ENCODE measurements at places on chromosomes 4 and X.

DNA sequence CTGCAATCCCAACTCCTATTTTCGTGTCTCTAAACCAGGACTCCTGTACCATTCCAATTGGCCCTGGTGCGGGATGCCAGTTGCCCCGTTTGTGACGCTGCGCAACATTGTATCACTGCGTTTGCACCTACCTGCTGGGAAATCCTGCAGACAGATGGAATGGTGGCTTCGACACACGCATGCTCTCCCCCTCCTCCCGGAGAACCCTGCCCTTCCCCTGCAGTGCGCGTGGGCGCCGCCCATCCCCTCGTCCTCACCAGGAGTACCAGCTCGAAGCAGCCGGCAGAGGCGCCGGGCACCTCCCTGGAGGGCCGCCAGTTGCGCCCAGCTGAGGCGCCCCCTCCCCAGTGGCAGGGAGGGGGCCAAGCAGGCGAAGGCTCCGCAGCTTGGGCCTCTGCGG is 1.4 kb downstream of the DGKK start:
- no peak for DNase-seq

GRCh38 chrX:2286731-2287130 is 214.0 kb downstream of the DHRSX start:
- DNase-seq: no peak

DNA sequence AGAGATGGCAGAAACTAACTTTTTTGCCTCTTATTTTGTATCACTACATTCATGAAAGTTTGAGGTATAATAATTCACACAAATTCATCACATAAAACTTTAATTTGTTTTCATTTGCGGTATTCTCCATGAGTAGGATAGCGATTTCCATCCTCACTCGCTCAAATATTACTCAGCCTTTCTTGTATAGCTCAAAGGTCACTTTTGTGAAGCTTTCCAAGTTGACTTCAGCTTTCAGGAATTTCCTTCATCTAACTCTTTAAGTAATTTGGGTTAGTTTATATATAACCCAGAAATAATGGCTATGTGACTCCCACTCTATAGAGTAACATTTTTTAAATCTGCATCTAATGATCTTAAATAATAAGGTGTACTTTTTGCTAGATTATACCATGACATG is 314.4 kb downstream of the IL1RAPL1 start:
- DNase-seq: no peak

DNA sequence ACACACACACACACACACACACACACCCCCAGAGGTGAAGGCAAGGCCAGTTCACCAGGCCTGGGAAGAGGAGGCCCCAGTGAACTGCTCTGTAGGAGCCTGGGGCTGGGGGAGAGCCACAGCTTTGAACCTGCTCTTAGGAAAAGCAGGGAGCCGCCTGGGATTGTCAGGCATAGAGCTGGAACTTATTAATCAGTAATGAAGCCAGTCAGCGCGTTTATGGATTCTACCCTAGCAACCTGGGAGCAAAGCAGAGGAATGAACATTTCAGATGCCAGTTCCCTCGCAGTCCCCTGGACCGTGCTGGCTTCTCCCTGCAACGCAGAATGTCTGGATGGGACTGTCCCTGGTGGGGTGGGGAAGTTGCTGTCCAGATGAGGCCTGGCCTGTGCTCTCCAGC is 45.3 kb upstream of the DDX3X start:
- DNase-seq: no peak

DNA sequence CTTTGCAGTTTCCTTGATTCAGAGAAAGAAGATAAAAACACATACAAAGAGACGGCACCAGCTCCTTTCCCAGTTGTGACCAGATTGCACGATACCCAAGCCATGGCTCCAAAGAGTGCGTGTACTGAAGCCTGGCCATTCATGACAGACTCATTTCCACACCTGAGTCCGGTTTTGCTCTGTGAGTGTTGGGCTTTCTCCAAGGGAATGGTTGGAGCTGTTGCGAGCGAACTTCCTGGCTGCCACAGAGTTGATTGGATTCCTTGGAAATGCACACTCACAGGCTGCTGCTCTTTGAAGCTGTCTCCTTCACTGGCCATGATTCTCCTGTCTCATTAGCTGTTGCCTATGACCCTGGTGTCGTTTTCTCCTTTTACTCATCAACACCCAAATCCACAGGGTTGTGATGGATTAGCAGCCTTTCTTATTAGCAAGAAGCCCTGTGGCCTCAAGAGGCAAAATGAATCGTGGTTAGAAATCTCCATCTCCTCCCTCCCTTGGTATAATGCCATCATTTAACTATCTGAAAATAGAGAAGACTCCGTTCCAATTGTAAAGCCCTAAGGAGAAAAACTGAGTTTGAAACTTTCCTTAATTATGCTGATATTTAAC is 43.9 kb upstream of the BBS12 start:
- no peak for DNase-seq

GRCh38 chrX:132119821-132120515 is 7.9 kb downstream of the FRMD7 start:
- DNase-seq: peak; percentile 68

DNA sequence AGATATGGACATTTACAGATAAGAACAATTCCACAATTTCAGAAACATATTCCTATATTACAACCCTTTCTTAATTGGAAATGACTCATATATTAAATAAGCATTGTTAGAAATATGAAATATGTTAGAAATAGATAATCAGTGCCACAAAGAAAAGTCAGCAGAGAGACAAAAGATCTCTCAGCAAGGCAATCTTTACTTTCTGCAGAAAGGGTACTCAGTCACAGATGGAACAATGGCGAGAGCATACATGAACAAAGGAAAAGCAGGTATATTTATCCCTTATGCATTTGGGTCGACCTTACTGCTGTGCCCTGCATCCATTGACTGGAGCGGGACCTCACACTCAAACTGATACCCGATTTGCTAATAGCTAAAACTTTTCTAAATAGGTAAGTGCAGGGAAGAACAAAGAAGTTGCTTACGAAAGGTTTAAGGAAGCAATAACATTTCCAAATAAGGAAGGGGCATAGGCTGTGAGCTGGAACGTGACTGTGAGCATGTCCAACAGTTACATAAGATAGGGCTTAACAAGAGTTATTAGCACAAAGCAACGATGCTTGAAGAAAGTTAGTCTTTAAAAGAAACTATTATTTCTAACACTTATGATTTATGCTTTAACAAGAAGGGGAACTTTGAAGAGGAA is 40.8 kb downstream of the MGARP start:
- no peak for DNase-seq

GRCh38 chr4:82851885-82852750 is 38.8 kb downstream of the SEC31A start:
- DNase-seq: no peak

DNA sequence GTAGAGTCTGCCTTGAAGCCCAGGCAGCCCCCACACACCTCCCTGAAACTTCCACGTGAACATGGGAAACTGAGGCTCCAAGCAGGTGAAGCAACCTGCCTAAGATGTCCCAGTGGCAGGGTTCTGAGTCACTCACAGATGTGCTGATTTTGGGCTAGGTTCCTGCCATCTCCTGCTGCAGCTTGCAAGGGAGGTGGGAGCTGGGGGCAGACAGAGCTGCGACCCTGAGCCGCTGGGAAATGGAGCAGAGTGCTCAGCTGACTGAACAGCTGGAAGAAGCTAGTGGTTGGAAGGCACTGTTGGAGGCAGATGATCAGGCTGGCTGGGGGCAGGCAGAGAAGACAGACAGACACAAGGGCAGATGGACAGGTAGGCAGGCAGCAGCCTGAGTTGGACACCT is 3.6 kb upstream of the FATE1 start:
- DNase-seq: no peak

DNA sequence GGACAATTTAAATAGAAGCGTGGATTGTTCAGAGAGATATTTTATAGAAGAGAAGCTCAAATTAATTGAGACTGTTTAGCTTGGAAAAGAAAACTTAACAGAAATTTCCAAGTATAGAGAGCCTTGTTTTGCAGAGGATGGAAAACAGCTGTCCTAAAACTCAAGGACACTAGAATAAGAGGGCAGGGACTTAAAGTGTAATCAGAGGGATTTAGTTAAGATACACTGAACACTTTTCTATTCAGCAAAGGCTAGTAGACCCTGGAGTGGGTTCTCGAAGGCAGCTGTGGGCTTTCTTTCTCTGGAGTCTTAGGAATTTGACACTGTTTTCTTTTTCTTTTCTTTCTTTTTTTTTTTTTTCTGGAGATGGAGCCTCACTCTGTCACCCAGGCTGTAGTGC is 92.7 kb upstream of the ARX start:
- no peak for DNase-seq

DNA sequence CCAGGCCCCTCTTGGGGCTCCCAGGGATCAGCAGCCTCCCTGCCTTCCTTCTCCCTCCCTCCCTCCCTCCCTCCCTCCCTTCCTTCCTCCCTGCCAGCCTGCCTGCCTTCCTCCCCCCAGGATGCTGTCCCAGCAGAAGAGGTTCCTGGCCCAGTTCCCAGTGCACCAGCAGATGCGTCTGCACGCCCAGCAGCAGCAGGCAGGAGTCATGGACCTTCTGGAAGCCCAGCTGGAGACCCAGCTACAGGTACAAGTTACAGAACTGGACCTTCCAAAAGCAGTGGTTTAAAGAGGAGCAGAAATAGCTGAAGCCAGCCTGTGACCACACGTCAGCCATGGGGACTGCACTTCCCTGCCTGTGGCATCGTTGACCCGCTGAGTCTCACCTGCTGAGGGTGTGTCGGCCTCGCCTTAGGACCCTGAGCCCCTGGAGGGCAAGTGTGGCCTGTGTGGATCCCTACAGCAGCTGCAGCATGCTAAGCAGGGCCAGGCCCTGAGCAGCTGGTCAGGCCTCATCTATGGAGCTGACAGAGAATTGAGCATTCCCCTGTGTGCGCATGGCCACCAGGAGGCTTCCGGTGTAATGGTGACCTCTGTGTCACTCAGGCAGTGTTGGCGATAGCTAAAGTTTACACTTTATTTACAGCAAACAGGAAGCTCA is 84.7 kb downstream of the CRMP1 start:
- DNase-seq: no peak

- peak; percentile 88 for DNase-seq
These were observed 1.1 kb downstream of the INTS6L start for GRCh38 chrX:135521405-135522131.

DNA sequence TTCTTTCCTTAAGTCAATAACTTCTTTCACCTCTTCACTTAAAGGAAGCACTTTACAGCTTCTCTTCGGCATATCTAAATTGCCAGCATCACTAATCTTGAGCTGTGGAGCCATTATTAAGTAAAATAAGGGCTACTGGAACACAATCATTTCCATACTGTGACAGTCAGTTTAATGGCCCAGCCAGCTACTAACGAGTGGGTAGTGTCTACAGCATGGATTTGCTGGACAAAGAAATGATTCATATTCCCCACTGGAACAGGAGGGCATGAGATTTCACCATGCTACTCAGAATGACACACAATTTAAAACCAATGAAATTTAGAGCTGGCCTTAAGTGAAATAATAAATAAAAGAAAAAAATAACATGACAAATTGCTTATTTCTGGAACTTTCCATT is 72.1 kb downstream of the DDIT4L start:
- no peak for DNase-seq

GRCh38 chr4:4856071-4857000 is 3.1 kb upstream of the MSX1 start:
- no peak for DNase-seq

GRCh38 chr4:132982151-132982550 is 166.9 kb upstream of the PCDH10 start:
- no peak for DNase-seq

DNA sequence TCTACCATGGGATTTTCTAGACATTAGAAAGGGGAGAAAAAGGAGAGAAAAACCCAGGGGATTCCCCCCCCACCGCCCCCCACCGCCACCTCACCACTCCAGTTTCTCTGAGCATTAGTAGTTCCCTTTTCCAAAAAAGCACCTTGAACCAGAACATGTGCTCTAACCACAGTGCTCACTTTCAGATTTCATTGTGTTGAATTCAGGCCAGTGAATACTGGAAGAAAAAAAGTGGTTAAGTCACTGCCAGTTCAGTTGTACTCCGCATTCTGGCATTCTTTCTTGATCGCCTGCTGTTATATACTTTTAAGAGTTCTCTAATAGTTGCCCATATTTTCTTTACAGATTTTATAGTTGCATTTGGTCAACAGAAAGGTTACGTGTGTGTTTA is 40.9 kb downstream of the JADE3 start:
- no peak for DNase-seq

DNA sequence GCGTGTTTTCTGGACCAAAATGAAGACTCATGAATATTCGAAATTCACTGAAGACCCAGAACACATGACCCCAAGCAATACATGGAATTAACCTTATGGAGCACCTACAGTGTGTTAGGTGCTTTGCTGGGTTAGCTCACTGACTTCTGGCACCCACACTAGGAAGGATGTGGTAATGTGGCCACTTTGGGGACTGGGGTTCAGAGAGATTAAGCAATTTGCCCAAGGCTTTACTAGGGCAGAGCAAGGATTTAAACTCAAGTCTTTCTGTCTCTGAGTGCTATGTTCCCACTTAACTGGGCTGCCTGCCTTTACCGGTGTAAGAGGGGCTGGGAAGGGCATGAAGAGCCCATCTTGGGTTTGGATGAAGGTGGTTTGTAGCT is 162.0 kb upstream of the ATP6AP2 start:
- no peak for DNase-seq

GRCh38 chr4:38687571-38688011 is 23.6 kb downstream of the KLF3 start:
- DNase-seq: no peak

GRCh38 chrX:69153060-69153730 is 12.1 kb downstream of the PJA1 start:
- DNase-seq: no peak

DNA sequence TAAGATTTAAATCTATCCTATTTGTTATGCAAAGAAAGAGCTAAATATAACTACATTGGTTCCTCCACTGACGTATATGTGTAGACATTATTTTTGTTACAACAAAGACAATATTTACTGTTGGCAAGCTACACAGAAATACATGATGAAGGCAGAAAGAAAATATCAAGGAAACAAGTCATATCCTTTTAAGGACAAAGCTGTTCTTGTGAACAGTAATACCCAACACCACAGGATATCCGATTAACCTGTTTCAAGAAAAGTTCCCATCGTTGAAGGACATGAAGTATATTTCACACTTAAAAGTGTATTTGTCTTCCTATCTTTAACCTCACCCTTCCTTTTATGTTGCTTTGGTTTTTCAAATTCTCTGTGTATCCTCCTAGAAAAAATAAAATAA is 235.8 kb upstream of the AADAT start:
- no peak for DNase-seq

DNA sequence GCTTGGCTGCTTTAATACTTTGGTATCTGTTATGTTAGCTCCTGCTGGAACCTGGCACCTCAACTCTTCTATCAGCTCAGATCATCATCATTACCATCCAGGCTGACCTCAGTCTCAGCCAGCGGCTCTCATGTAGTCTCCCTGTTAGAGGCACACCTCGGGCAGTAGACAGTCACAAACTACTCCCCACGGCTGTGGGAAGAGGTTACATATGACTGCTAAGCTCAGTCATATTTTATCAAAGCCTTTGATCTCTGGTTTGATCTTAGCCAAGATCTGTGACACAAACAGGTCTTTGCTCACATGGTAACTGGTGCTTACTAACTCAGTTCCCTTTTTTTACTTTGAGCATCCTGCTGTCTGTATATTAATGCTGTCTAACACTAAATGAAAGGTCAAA is 384.9 kb downstream of the CENPC start:
- no peak for DNase-seq

GRCh38 chr4:108172231-108172752 is 3.6 kb upstream of the LEF1 start:
- no peak for DNase-seq

- DNase-seq: no peak
These were observed 11.4 kb upstream of the TADA2B start for GRCh38 chr4:7031558-7032449.

- DNase-seq: no peak
These were observed 1.0 kb upstream of the BLOC1S4 start for GRCh38 chr4:6714954-6715353.

GRCh38 chrX:40007756-40008705 is 89.7 kb downstream of the BCOR start:
- DNase-seq: no peak
